Esophagus muscularis mucosa (tissue), 4 donors: ENCODE measurements at places on chromosomes 4 and X.

GRCh38 chrX:131725001-131725654 lies 181.3 kb downstream of the OR13H1 start:
- no peak for DNase-seq

GRCh38 chrX:14032406-14032805 lies 2.7 kb upstream of the GEMIN8 start:
- DNase-seq, result no peak

GRCh38 chr4:121989715-121990114 lies 37.9 kb upstream of the TRPC3 start:
- DNase-seq, result no peak

DNA sequence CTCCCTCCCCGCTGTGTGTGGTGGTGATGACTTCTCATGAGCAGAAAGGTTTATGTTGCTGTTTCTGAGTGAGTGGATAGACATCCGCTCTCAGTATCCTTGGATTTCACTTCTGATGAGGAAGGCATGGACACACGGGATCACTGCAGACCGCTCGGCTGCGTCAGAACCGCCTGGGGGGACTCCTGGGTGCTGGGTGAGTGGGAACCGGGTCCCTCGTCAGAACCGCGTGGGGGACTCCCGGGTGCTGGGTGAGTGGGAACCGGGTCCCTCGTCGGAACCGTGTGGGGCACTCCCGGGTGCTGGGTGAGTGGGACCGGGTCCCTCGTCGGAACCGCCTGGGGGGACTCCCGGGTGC lies 9.0 kb downstream of the CTBP1 start:
- DNase-seq, result no peak

DNA sequence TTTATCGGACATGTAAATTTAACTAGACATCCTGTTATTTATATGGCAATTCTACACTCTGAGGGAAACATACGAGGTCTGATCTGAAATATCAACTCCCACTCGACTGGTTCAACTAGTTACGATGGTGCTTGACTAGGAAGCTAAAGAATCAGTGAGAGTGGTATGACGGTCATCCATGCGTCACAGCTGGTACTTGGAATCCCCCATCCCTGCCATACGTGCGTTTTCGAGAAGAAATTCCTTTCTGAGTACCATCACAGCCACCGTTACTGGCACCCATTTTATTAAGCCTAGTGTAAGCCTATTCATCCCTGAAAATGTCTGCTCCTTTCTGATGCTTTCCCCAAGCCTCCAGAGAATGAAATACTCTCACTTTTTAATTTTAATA lies 695 bp upstream of the PIGA start:
- no peak for DNase-seq

DNA sequence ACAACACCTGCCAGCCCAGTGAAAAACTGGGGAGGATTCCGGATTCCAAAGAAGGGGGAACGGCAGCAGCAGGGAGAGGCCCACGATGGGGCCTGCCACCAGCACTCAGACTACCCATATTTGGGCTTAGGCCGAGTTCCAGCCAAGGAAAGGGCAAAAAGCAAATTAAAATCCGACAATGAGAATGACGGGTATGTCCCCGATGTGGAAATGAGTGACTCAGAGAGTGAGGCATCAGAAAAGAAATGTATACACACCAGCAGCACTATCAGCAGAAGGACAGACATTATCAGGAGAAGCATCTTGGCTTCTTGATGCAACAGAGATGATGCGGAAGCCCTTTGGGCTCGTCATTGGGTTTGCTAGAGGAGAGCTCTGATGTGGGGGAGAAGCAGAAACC lies 62.4 kb downstream of the JADE1 start:
- DNase-seq, result no peak

GRCh38 chr4:11004818-11005217 lies 320.2 kb upstream of the CLNK start:
- peak; percentile 68 for DNase-seq

- peak; percentile 8 for DNase-seq
Measured at GRCh38 chr4:51859476-51860031, 16.6 kb downstream of the DCUN1D4 start.

GRCh38 chr4:54937501-54937900 lies 187.9 kb downstream of the KDR start:
- no peak for DNase-seq

DNA sequence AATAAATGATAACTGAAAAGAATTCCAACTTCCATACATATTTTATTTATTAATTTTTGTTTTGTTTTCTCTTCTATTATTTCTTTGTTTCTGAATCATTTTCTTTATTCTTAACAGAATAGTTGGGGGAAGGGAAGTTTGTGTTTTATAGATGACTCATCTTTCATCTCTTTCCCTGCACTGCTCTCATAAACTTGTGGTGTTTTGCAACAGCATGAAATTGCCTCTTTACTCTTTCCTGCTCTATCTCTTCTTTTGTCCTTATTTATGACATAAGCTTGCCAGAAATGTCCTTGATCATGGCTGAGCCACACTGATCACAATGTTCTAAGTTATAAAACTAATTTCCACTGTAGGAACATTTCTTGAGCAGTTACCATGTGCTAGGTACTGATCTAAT lies 22.3 kb downstream of the QRFPR start:
- DNase-seq, result no peak

DNA sequence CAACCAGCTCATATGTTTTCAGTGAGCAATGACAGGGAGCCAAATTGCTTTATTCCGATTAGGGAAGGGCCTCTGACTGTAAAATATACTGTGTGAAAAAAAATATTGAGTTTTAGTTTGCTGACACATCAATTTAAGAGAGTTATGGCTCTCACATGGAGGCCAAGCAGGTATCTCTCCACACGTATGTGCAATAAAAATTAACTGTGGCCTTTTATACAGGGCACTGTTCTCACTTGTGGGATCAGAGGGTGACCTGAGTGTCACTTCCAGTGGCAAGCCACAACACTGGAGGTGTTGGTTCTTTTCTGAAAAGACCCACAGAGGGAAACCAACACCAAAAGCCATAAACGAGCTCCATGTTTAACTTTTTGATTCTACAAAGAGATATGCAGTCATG lies 462.8 kb downstream of the MID1IP1 start:
- DNase-seq, result no peak

GRCh38 chr4:101693842-101694398 lies 96.6 kb upstream of the BANK1 start:
- DNase-seq, result no peak

GRCh38 chr4:100828986-100829685 lies 311.3 kb upstream of the EMCN start:
- DNase-seq, result no peak

DNA sequence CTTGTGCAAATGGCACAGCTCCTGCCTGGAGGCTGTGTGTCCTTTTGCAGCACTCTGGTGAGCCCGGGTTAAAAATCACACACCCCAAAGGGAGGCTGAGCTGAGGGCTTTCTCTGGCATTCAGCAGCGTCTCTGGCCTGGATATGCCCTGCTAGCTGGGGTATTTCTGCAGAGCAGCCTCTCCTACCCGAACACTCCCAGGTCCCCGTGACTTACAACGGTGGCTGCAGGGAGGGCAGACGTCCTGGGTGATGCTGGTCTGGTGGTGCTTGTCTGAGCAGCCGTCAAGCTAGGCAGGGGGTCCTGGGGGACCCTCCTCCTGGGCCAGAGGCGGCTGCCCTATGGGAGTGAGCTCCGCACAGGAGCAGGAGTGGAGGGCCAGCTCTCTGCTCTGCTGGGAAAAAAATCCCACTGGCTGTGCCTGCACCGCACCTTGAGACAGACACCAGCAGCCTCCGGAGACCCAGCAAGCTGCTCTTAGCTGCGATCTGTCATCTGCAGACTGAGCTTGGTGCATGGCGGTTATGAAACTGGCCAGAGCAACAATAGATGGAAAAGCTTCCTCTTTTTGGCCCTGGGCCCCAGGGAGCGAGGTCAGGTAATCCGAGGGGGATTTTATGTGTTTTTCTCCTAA lies 41.3 kb upstream of the ASMTL start:
- DNase-seq, result no peak

GRCh38 chrX:151279161-151279560 lies 102.8 kb downstream of the GPR50 start:
- no peak for DNase-seq

DNA sequence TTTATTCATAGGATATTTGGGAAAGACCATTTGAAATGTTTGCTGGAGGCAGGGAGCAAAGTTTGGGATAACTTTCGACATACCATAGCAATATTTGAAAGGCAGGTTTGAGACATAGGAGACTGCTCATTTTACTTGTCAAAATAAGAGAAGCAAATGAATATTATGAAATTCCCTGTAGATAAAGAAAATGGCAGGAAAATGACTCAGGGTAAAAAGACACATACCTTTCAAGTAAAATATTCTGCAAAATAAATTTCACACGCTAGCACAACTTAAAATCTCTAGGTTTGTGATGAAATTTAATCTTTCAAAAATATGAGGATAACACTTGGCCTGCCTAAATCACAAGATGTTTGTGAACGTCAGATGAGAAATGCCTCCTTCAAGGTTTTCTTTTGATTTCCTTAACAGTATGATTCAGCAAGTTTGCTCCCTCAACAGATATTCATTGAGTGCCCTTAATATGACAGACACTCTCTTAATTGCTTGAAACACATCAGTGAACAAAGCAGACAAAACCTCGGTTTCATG lies 6.6 kb downstream of the TMEM156 start:
- no peak for DNase-seq

GRCh38 chr4:150211016-150211415 lies 132.8 kb downstream of the DCLK2 start:
- DNase-seq, result no peak

GRCh38 chr4:181944527-181944926 lies 298.7 kb upstream of the TENM3 start:
- DNase-seq, result no peak

DNA sequence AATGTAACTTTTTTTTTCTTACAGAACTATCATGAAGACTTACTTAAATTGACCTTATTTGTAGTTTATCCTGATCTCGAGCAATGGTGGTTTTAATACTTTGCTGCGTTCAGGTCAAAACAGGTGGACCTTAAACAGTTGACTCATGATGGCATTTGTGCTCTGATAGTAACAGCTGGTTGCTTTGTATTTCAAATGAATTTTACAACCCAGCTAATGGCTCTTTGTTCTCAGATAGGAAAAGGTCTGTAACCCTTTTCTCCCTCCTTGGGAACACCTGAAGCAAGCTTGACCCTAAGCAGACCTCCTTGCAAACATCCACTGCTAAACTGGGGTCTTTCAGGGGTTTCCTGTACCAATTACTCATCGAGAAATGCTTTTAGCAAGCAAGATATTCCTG lies 79.2 kb downstream of the F11 start:
- DNase-seq, result no peak

DNA sequence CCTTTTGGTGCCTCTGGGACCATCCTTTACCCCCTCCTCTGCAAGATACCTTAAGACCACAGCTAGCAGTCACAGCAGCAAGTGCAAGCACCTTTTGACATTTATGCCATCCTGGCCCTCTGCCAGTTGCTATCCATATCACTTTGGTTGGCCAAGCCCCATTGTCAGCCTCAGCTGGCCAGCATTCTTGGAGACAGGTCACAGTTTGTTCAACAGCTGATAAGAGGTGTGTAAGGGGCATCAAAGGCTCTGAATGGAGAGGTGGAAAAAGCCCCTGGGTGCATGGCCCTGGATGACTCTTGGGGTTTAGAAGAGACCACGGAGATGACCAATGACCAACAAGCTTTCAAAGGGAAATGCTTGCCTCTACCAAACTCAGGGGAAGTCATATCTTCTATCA lies 133.6 kb upstream of the MAMLD1 start:
- peak; percentile 21 for DNase-seq

- no peak for DNase-seq
Measured at GRCh38 chr4:140250989-140251552, 97.1 kb upstream of the MAML3 start.

- DNase-seq, result no peak
Measured at GRCh38 chr4:90306810-90307209, 179.6 kb downstream of the CCSER1 start.

DNA sequence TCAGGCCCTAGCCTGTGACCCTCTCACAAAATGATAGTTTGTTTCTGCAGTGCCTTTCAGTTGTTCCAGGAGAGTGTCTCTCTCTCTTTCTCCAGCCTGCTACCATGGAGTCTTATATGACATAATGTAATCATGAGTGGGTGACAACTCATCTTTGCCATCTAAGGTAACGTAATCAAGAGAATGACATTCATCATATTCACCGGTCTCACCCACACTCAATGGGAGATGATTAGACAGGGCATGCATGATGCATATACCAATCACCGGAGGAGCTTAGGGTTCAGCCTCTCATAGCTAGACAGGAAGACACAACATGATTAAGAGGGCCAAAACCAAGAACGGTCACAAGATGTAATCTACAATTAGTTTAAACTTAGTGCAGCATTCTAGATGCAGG lies 97.1 kb upstream of the FAM9B start:
- DNase-seq, result no peak

DNA sequence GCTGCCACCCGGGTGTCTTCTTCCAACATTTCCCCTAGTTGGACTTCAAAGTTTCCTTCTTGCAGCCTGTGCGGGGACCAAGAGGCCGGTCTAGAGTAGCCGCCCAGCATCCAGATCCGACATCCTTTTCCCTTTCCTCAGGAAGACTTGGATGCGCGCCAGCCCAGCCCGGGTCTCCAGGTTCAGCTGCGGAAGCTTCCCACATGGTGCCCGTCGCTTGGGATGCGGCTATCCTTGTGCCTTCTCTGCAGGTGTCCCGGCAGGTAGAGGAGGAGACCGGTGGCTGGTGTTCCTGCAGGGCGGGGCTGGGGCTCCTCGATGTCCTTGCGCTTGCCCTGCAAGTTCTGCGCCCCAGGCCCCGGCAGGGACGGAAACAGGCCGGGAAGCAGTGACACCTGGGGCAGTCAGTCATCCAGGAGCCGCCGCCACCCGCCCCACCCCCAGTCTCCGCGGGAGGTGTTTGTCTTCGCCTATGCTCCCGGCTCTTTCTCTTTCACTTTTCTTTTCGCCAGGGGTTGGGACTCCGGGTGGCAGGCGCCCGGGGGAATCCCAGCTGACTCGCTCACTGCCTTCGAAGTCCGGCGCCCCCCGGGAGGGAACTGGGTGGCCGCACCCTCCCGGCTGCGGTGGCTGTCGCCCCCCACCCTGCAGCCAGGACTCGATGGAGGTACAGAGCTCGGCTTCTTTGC lies at the start of gene IL15:
Gene IL15 (plus strand): TSS at position 502 of the 689 bp plus-strand sequence. CDS start 82,882 bp downstream, outside the sequence.
- no peak for DNase-seq
